ENCODE measurements at places on chromosomes 1 and 21. TPM values are rescaled to one million over a fixed set of nuclear protein-coding genes. Genes with fewer than 3 reads are reported as not detected.

GRCh38 chr1:40153073-40153770, 8.0 kb upstream of the RLF start:
- peak overlapping the region; percentile 13 for H3K27ac ChIP-seq
- H3K4me3 ChIP-seq, result no peak overlapping the region
- no peaks in the 10 kb centered on the region for H3K4me1 ChIP-seq
- no peaks in the 10 kb centered on the region for H3K27me3 ChIP-seq
- no peak for DNase-seq

GRCh38 chr21:37176716-37177115, 90.4 kb downstream of the VPS26C start:
- no peak overlapping the region for H3K4me3 ChIP-seq

DNA sequence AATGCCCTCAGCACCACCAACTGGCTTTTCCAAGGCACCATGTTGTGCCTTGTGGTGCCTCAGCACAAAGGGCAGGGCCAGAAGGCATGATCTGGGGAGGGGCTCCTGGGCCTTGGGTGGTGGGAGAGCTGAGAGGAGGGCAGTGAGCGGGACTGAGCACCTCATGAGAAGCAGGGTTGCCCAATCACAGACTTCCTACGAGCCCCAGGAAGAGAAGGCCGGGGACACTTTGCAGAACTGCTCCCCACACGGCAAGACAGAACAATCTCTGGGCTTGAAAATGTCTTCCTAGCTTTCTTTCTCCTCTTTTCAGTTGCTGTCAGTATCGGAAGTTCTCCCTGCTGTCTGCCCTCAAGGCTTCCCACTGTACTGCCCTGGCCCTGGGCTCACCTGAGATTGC, 6.8 kb downstream of the KCNJ10 start:
- H3K4me1 ChIP-seq, result no peaks in the 10 kb centered on the region
- H3K36me3 ChIP-seq, result no peaks in the 10 kb centered on the region

DNA sequence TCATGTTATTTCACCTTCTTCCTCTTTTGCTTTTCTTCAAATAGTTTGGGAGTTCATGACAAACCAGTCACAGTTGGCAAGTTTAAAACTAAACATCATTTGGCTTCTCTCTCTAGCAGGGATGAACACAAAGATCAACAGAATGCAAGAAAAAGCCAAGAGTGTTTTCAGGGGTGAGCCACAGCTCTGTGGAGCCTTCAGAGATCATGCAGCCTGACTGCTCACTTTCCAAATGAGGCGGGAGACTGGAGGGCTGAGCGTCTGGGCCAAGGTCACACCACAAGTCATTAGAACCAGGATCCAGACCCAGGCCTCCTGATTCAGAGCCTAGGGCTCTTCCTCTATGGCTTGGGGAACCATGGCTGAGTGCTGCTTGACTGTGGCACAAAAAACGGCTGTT, 2.7 kb downstream of the DPT start:
- peak; percentile 38 for DNase-seq
- no peaks in the 10 kb centered on the region for H3K36me3 ChIP-seq
- no peaks in the 10 kb centered on the region for H3K27me3 ChIP-seq
- no peaks in the 10 kb centered on the region for H3K4me1 ChIP-seq

The HHIPL2 gene
- total RNA-seq, result 0.07 TPM

DNA sequence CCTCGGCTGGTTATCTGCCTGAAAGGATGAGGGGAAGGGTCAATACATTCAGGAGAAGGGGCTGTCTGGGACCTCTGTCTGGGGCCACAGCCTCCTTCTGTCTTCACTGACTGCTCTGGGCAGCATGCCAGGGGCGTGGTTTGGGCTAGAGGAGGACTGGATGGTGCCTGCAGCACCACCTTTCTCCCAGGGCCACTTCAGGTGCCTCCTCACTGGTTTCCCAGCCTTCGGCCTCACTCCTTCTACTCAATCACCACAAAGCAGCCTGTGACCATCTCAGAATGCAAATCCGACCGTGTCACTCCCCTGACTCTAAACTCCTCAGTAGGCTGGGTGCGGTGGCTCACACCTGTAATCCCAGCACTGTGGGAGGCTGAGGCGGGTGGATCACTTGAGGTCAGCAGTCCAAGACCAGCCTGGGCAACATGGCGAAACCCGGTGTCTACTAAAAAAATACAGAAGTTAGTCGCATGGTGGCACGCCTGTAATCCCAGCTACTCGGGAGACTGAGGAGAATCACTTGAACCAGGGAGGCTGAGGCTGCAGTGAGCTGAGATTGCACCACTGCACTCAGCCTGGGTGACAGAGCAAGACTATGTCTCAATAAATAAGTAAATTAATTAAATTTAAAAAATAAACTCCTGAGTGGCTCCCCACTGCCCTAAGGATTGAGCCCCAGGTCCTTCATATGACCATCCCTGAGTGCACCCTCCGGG, 50.1 kb upstream of the ECE1 start:
- H3K27me3 ChIP-seq, result no peaks in the 10 kb centered on the region
- no peak overlapping the region for H3K4me3 ChIP-seq
- H3K4me1 ChIP-seq, result peaks cover 32% of the 10 kb centered on the region
- DNase-seq, result peak; percentile 66
- H3K27ac ChIP-seq, result peak overlapping the region; percentile 91
- no peaks in the 10 kb centered on the region for H3K36me3 ChIP-seq

The INKA2 gene
- 6.4 TPM for total RNA-seq

The OPRD1 gene
- total RNA-seq, result not detected

- H3K4me3 ChIP-seq, result no peak overlapping the region
- no peaks in the 10 kb centered on the region for H3K4me1 ChIP-seq
- H3K27ac ChIP-seq, result no peak overlapping the region
- DNase-seq, result no peak
- no peaks in the 10 kb centered on the region for H3K36me3 ChIP-seq
- no peaks in the 10 kb centered on the region for H3K27me3 ChIP-seq
Measured at GRCh38 chr1:40057310-40058030, 16.9 kb downstream of the CAP1 start.

DNA sequence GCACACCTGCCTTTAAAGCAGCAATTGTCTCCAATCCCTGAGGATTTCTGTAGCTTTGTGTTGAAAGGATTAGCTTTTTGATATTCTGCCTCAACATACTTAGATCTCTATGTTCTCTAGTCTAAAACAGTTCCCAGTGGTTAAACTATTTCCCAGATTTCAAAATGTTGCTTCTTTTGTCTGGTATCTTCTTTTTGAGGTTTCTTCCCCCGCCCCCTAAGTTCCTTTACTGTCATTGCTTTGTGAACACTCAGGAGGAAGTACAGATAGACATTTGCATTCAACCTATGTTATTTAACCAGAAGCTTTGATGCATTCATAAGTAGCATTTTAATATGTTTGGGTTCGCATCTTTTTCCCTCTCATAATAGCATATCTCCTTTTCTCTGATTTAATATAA, 33.5 kb downstream of the CYYR1 start:
- no peak overlapping the region for H3K4me3 ChIP-seq
- no peaks in the 10 kb centered on the region for H3K27me3 ChIP-seq
- H3K4me1 ChIP-seq, result no peaks in the 10 kb centered on the region
- H3K27ac ChIP-seq, result no peak overlapping the region

The SLAMF7 gene
- total RNA-seq, result not detected

The GJA9 gene
- not detected for total RNA-seq

The SRSF10 gene
- total RNA-seq, result 198 TPM

GRCh38 chr1:65289449-65289848, 19.9 kb upstream of the DNAJC6 start:
- no peak for DNase-seq
- H3K4me3 ChIP-seq, result no peak overlapping the region
- H3K4me1 ChIP-seq, result no peaks in the 10 kb centered on the region
- H3K36me3 ChIP-seq, result no peaks in the 10 kb centered on the region
- no peaks in the 10 kb centered on the region for H3K27me3 ChIP-seq

- H3K4me3 ChIP-seq, result no peak overlapping the region
- H3K36me3 ChIP-seq, result no peaks in the 10 kb centered on the region
- no peaks in the 10 kb centered on the region for H3K27me3 ChIP-seq
- no peak for DNase-seq
- no peak overlapping the region for H3K27ac ChIP-seq
- H3K4me1 ChIP-seq, result no peaks in the 10 kb centered on the region
Measured at GRCh38 chr1:223150443-223150842, 7.4 kb upstream of the TLR5 start.

The MTX1 gene
- 9.7 TPM for total RNA-seq

GRCh38 chr1:160437432-160438316, 37.3 kb downstream of the VANGL2 start:
- H3K27ac ChIP-seq, result no peak overlapping the region
- H3K27me3 ChIP-seq, result no peaks in the 10 kb centered on the region
- no peak for DNase-seq
- no peaks in the 10 kb centered on the region for H3K36me3 ChIP-seq
- H3K4me3 ChIP-seq, result no peak overlapping the region
- H3K4me1 ChIP-seq, result no peaks in the 10 kb centered on the region

- no peak overlapping the region for H3K4me3 ChIP-seq
- DNase-seq, result no peak
- no peaks in the 10 kb centered on the region for H3K27me3 ChIP-seq
- peak overlapping the region; percentile 98 for H3K27ac ChIP-seq
- no peaks in the 10 kb centered on the region for H3K36me3 ChIP-seq
Measured at GRCh38 chr1:16150508-16150907, 5.4 kb downstream of the EPHA2 start.

DNA sequence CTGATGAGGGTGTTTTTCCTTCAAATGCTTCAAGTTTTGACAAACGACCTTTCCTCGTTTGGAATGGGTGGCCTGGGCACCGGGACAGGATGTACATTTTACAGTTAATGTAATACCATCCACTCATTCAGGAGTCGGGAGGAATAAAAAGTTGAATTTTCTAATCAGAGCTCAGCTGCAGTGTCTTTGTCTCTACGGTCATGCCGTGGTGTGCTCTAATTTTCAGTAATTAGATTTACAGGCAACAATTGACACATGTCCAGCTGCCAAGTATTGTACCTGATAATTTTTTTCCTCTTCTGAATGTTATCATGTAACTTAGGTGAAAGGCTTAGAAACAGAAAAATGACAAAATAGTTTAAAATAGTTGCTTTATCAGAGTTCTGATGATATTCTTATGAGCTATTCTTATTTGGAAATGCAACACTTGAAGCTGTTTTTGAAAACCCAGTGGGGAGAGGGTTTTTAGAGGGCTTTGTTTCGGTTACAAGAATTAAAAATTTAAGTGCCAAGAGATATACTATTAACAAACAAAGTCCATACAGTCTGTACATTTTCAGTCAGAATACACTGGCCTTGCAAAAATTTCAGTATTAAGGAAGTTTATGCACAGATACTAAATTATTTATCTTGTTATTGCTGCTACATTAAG, 1.0 kb downstream of the CDKN2C start:
- H3K36me3 ChIP-seq, result no peaks in the 10 kb centered on the region
- peak overlapping the region; percentile 63 for H3K4me3 ChIP-seq
- H3K4me1 ChIP-seq, result no peaks in the 10 kb centered on the region

DNA sequence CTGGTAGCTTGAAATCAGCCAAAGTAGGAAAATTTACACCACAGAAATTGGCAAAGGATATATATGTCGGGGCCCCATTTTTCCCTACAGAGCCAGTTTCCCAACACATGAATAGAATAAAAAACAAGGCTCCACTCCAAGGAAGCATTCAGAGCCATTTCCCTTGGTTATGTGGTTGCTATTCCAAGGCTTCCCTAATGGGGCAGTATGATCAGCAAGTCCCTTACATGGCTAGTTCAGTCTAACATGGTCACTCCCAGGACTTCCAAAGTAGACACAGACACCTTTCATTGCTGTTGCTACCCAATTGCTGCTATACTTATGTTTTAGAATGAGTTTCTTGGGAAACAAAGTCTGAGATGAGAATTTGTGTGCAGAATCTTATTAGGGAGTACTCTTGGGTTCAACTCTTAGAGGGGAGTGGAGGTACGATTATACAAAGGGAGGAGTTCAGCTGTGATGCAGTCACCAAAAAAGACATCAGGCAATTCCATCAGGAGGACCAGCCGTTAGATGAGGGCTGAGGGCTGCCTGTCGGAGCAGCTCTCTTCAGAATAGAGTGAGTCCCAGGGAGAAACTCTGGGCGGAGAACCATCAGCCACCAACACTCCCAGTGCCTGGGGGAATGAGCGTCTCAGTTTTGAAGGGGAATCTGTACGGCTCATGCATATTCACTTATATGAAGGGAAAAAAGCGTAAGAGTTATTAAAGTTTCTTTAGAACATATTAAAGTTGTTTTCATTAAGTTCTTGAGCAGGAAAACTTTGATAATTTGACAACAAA, 92.9 kb downstream of the C21orf91 start:
- no peak overlapping the region for H3K4me3 ChIP-seq
- H3K4me1 ChIP-seq, result no peaks in the 10 kb centered on the region
- no peak for DNase-seq
- H3K27me3 ChIP-seq, result no peaks in the 10 kb centered on the region
- H3K36me3 ChIP-seq, result no peaks in the 10 kb centered on the region

- no peak overlapping the region for H3K4me3 ChIP-seq
- H3K36me3 ChIP-seq, result no peaks in the 10 kb centered on the region
- H3K27ac ChIP-seq, result no peak overlapping the region
Measured at GRCh38 chr1:217188280-217189237, 442.3 kb downstream of the GPATCH2 start.

DNA sequence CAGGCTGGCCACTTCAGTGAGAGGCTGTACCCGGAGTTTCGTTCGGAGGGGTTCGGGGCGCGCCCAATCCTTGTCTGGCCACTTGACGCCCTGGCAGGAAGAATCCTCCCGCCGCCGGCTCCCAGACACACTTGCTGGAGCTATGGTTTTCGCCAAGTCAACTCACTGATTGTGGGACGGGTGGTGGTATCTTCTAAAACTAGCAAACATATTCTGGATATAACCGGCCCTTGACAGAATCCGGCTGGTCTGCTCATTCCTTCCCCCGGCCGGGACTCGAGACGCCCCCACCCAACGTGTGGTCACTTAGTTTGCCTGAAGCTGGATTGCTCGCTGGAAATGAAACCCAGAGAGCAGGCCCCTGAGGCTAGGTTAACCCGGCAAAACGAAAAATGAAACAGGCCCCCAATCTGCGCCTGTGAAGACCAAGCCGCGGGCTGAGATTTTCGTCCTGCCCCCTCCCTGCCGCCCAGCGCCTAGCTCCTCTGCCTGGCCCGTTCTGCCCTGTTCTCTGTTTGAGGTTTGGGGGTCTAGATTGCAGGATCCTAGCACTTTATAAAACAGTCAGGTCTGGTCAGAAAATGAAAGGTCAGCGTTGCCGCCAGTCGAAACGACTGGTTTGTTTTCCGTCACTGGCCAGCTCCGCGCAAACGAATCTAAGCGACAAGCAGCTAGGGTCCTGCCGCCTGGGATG, 4.6 kb downstream of the GFI1 start:
- DNase-seq, result no peak
- peaks cover 46% of the 10 kb centered on the region for H3K4me1 ChIP-seq
- H3K36me3 ChIP-seq, result no peaks in the 10 kb centered on the region
- H3K27me3 ChIP-seq, result peaks cover 50% of the 10 kb centered on the region
- H3K27ac ChIP-seq, result no peak overlapping the region

- no peaks in the 10 kb centered on the region for H3K4me1 ChIP-seq
- DNase-seq, result no peak
- H3K27me3 ChIP-seq, result no peaks in the 10 kb centered on the region
- H3K36me3 ChIP-seq, result no peaks in the 10 kb centered on the region
Measured at GRCh38 chr1:56289260-56289659, 290.1 kb downstream of the PLPP3 start.

GRCh38 chr1:68725001-68725752, 228.3 kb upstream of the DEPDC1 start:
- H3K27me3 ChIP-seq, result no peaks in the 10 kb centered on the region
- peak; percentile 25 for DNase-seq
- H3K36me3 ChIP-seq, result no peaks in the 10 kb centered on the region
